ENCODE measurements at places on chromosomes 4 and X.

- DNase-seq, result no peak
Observed at GRCh38 chr4:71749008-71749594, 34.8 kb downstream of the GC start.

GRCh38 chr4:123919576-123920098 lies 523.0 kb downstream of the SPRY1 start:
- no peak for DNase-seq

GRCh38 chr4:3441501-3442459 lies at the start of gene HGFAC:
Gene HGFAC (plus strand): TSS chr4:3441968. CDS start chr4:3442002, 34 bp downstream.
- no peak for DNase-seq

DNA sequence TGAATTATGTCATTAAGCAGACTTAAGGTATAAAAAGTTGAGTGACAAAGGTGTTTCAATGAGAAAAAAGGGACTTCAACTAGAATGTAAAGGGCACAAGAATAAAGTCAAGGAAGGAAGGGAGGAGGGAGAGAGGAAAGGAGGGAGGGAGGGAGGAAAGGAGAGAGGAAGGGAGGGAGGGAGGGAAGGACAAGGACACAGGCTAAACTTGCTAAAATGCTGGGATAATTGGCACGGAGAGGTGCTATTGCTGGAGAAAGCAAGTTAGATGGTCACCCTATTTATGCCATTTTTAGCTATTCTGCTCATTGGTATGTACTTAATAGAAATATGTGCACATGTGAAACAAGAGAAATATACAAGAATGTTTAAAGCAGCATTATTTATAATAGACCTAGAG lies 44.9 kb upstream of the SPP1 start:
- no peak for DNase-seq

- no peak for DNase-seq
Observed at GRCh38 chr4:59339631-59340030, 1860.5 kb upstream of the ADGRL3 start.

DNA sequence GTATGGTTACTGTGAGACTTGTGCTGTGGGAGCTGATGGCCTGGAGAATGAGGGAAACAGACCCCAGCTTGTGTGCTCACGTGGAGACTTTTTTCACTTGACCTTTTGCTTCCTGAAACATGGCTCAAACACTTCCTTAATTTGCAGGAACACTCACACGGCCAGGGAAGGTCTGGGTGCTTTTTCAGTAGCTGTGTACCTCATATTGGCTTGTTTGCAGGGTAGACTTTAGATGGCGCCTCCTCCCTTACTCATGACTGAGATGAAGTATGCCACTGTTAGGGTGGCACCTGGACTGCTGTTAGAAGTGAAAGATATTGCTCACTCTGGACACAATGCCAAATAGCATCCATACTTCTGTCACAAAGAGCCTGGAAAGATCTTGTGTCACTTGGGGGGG lies 75.7 kb upstream of the WDR1 start:
- no peak for DNase-seq

DNA sequence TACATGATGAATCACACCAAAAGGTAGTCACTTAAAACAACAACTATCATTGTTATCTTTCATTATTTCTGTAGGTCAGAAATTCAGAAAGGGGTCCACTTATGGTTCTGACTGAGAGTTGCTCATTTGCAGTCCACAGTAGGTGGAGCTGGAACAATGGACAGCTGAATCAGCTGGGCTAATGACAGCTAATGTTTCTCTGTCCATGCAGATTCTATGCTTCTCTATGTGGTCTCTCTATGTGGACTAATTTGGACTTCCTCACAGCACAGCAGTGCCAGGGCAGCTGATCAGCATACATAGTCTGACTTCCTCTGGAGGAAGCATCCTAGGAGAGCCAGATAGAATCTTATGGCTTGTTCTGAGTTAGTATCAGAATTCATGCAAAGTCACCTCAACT lies 131.7 kb upstream of the INTU start:
- no peak for DNase-seq

- DNase-seq, result no peak
Observed at GRCh38 chr4:48504352-48504751, 14.3 kb downstream of the ZAR1 start.

GRCh38 chrX:10903523-10903922 lies 207.6 kb upstream of the HCCS start:
- DNase-seq, result no peak

DNA sequence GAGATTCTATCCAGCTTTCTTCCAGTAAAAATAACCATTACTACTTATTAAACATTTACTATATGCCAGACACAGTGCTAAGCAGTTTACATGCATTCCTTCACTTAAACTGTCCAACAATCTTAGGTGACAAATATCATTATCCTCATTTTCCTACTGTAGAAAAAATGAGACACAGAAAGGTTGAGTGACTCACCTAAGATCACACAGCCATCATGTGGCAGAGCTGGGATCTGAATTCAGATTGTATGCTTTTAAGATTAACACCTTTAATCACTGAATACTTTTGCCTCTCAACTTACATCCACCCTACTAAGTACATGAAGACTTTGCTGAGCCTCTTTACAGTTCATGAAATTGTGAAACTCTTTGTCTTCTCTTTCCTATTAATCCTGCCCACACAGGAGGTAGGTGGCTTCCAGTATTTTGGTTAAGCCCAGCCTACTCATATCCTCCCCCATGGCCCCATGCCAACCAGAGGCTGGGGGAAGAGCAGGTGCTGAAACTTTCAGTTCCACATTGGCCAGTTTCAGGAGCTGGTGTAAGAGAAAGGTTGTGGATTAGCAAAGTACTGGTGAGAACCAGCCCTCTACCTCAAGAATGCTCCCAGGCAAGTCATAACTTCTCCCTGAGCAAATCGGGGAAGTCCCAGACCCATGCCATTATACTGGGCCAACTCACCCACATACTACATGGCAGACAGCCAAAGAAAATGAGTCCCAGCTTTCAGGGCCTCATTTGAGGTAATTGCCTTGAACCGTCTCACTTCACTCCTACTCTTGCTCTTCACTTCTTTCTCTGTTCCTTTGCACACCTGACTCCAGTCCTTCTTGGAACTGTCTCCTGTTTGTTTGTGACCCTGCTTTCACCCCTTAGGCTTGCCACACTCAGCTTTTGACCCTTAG lies 211.1 kb downstream of the GUCY2F start:
- no peak for DNase-seq

GRCh38 chr4:62250100-62250499 lies 1050.0 kb downstream of the ADGRL3 start:
- DNase-seq, result no peak

GRCh38 chrX:150410513-150410912 lies 47.4 kb downstream of the MAMLD1 start:
- no peak for DNase-seq

- no peak for DNase-seq
Observed at GRCh38 chrX:39338583-39338982, 537.3 kb downstream of the MID1IP1 start.
